ENCODE measurements at places on chromosomes 16 and 17.

DNA sequence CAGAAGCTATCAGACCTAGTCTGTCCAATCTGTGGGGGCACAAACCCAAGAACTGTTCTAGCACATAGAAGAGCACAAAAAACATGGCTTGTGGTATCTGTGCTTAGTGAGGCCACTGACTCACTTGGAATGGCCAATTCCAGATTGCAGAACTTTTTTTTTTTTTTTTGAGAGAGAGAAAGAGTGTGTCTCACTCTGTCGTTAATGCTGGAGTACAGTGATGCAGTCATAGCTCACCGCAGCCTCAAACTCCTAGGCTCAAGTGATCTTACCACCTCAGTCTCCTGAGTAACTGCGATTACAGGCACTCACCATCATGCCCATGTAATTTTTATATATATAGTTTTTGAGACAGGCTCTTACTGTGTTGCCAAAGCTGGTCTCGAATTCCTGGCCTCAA, 77.2 kb upstream of the CLEC3A start:
- no peak for DNase-seq

- no peak for DNase-seq
Observed at GRCh38 chr17:43608313-43608712, 53.4 kb downstream of the MEOX1 start.

- DNase-seq = no peak
Observed at GRCh38 chr17:40474419-40475002, 26.9 kb downstream of the TNS4 start.

DNA sequence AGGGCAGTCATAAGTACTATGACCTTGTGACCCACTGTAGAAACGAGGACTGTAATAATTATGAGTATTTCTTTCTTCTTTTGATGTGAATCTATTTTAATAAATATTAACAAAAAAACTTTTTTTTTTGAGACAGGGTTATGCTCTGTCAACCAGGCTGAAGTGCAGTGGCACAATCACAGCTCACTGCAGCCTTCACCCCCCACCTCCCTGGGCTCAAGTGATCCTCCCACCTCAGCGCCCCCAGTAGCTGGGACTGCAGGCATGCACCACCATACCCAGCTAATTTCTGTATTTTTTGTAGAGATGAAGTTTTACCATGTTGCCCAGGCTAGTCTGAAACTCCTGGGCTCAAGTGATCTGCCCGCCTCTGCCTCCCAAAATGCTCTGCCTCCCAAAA, 32.6 kb downstream of the SCPEP1 start:
- no peak for DNase-seq

GRCh38 chr16:88606148-88606757, 32.1 kb upstream of the IL17C start:
- peak; percentile 10 for DNase-seq

- DNase-seq = no peak
Observed at GRCh38 chr16:69804297-69804696, 42.2 kb downstream of the WWP2 start.

DNA sequence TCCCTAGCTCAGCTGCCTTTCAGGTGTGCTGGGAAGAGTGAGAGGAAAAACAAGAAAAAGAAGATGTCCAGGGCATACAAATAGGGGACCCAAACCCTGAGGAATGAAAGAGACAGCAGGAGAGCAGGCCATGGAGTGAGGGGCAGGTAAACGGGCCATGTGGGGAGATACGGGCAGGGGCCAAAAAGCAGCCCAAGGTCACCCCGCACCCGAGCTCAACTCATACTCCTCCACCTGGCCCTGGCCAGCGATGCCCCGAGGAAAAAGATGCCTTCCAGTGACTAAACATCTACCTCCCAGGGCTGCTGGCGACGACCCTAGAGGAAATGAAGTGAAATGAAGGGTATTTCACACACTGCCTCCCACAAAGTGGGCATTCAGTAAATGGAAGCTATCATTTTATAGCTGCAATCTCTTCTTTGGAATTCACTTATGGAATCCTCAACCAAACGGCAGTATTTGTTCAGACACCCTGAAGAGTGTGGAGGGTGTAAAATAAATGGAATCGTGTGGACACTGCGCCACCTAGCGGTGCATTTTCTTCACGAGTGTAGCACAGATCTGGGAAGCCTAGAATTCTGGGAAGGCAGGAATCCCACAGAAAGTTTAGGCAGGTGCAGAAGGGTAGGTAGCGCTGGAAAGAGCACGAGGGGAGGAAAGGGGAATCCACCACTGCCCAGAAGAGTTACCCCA, 14.9 kb downstream of the ELAC2 start:
- peak; percentile 72 for DNase-seq
